ENCODE measurements at places on chromosomes 3 and 15.

DNA sequence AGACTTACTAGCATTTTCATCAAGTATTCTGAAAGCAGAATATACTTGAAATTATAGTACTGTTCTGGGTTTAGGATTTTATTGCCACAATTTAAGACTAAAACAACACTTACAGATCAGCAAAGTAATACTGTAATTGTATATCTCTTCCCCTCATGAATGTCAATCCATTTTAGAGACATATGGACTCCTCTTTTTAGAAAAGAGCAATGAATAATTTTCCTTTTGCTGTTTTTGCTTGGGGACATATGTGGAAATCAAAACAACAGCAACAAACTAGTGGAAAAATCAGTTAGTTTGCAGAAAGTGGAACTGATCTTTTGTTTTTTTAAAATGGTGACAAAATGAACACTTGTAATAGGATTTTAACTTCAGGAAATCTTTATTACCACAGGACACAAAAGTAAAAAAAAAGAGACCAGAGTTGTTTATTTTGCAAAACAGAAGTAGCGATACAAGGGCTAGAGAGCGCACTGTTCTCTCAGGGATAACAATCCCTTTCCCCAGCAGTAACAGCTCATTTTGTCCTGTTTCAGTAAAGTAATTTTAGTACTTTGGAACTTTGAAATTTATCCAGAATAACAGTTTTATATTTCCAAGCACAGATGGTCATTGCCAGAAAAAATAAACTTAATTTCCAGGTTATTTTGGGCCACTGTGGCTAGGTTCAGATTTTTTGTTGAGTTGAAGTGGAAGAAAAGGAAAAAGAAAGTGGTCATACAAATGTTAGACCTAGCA is 17.1 kb downstream of the LEKR1 start:
- no peak for DNase-seq

GRCh38 chr15:36756707-36757106 is 177.3 kb downstream of the CDIN1 start:
- no peak for DNase-seq

GRCh38 chr3:161551697-161552096 is 55.1 kb downstream of the OTOL1 start:
- DNase-seq, result no peak

- DNase-seq, result no peak
Measured at GRCh38 chr3:15405448-15406050, 21.8 kb downstream of the METTL6 start.

GRCh38 chr15:65217526-65218482 is 6.5 kb upstream of the CILP start:
- no peak for DNase-seq

GRCh38 chr3:197487911-197488391 is 67.8 kb downstream of the BDH1 start:
- DNase-seq, result no peak

GRCh38 chr15:76791511-76791910 is 113.6 kb downstream of the SCAPER start:
- no peak for DNase-seq

- no peak for DNase-seq
Measured at GRCh38 chr3:29627136-29628117, 346.6 kb downstream of the RBMS3 start.

GRCh38 chr3:183524476-183524875 is 31.0 kb downstream of the KLHL6 start:
- DNase-seq, result no peak

DNA sequence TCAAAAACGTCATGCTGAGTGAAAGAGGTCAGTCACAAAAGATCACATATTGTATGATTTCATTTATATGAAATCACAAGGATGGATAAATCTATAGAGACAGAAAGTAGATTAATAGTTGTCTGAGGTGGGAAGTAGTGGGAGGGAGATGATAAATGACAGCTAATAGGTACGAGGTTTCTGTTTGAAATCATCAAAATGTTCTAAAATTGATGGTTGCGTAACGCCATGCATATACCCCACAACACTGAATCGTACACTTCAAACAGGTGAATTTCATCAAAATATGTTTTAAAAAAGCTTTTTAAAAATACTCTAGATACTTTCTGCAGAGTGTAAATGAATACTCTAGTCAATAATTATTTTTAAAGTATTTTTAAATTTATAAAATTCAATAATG is 303.0 kb upstream of the STAC start:
- no peak for DNase-seq

DNA sequence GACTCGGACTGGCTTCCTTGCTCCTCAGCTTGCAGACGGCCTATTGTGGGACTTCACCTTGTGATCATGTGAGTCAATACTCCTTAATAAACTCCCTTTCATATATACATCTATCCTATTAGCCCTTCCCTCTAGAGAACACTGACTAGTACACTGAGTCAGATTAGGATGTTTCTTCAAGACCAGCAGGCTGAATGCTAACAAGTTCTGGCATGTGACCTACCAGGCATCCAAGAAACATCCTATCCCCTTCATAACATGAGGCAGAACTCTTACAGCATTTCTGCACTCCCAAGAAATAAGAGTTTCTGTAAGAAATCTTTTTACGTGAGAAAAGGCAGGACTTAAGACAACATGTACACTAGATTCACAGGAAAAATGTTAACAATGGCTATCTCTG is 9.3 kb downstream of the CFAP92 start:
- no peak for DNase-seq

GRCh38 chr3:123935830-123936229 is 25.2 kb downstream of the CCDC14 start:
- DNase-seq, result no peak

GRCh38 chr3:12727937-12728336 is 31.1 kb downstream of the TMEM40 start:
- DNase-seq, result no peak

DNA sequence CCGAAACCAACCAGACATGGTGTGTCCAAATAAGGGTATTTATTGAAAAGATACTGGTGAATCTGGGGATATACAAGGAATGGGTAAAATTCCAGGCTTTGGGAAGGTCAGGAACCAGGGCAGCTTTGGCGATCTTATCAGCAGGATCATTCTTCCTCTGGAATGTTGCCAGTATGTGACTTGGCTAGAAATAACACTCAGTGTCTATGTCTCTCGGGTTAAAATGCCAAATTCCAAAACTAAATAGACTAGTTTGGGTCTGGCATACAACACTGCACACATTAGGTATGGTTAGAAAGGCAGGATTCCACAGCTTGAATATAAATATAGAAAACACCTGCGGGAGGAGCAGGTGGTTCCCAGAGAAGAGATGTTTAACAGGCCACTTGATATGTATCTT is 220.2 kb upstream of the CD96 start:
- DNase-seq, result no peak

- no peak for DNase-seq
Measured at GRCh38 chr3:142915636-142916035, 26.8 kb upstream of the PCOLCE2 start.

GRCh38 chr15:94671858-94672532 is 440.6 kb downstream of the MCTP2 start:
- no peak for DNase-seq

DNA sequence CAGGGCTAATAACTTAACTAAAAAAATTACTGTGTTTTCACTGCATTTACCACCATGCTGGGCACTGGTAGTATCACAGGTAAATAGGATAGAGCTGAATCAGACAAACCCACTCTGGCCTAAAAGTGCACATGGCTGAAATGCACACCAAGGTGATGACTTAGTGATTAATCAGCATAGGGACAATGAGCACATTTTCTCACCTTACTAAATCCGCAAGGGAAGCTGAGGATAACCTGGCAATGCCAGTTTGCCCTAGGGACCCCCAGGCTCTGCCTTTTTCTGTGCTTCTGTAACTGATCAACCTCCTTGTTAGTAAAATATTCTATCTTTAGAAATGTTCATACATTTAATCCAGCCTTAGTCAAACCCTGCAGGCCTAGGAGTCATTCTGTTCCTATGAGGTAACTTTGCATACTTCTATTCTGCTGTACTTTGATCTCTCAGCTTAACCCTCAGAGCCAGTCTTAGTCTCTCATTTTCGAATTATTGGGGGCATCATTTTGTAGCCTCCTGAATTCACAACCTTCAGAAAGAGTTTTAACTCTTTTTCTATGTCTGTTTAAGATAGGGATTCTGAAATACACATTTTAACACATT is 562.9 kb upstream of the KCNMB2 start:
- no peak for DNase-seq

DNA sequence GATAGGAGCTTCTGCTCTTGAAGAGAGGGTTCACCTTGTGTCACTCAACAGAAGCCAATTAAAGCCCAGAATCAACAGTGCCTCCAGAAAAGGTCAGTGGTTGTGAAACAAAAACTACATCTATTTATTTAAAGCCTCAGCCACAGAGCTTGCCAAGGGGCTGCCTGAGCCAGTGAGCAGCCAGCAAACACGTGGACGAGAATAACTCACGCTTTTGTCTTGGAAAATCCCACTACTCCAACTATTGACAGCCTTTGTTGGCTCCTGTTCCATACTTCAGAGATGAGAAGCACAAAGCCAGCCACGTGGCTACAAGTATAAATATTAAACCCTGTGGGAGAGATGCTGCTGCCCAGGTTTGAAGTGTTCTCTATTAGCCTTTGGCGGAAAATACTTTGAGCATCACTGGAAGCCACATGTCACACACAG is 10.3 kb downstream of the GPR156 start:
- DNase-seq, result no peak

DNA sequence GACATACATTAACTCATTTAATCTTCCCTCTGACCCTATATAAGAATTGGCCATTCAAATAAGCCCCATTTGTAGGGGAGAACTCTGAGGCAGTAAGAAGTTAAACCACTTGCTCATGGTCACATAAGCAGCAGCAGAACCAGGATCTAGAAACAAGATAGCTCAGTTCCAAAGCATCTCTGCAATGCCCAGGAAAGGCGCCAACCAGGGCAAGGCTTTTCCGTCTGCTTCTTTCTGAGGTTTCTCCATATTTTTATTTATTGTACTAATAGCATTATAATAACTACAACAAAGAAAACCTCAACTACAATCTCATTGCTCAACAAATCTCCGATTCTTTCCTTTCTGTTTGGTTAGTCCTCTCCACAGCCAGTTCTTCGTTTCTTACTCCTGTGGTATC is 4.3 kb upstream of the UBE2E2 start:
- DNase-seq, result no peak

DNA sequence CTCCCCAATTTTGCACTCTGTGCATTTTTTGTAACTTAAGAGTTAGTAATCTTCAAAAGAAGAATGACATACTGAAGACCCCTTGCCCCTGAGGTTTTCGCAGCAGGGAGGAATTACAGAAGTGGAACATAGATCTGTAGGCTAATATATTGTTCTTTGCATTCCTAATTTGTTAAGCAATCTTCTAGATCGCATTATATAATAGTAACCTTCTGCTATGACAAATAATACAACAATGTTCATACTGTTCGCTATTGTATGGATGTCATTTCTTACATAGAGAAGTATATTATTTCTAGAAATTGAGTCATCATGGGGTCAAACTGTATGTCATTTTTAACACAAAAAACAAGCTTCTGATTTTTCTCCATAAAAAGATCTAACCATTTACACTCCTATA is 95.8 kb upstream of the TGFBR2 start:
- no peak for DNase-seq

GRCh38 chr3:162262129-162262528 is 765.5 kb downstream of the OTOL1 start:
- DNase-seq, result no peak

- DNase-seq, result no peak
Measured at GRCh38 chr3:10116138-10116460, 624 bp downstream of the BRK1 start.

GRCh38 chr3:23960649-23961048 is 15.6 kb downstream of the NR1D2 start:
- DNase-seq, result no peak

DNA sequence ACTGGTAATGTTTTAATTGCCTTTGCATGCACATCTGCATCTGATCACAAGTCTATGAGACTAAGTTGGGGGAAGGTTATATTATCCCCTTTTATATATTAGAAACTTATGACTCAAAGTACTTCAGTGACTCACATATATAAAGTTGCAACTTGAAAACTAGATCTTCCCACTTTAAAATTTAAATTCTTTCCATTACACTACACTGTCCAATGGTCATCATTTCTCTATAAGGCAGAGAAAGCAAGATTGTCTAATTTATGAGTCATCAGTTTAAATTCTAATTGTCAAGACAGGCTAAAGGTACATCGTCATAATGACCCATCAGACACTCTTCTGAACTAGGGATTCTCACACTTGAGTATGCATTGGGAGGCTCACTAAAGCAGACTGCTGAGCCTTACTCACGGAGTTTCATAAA is 37.9 kb downstream of the CPA3 start:
- no peak for DNase-seq

DNA sequence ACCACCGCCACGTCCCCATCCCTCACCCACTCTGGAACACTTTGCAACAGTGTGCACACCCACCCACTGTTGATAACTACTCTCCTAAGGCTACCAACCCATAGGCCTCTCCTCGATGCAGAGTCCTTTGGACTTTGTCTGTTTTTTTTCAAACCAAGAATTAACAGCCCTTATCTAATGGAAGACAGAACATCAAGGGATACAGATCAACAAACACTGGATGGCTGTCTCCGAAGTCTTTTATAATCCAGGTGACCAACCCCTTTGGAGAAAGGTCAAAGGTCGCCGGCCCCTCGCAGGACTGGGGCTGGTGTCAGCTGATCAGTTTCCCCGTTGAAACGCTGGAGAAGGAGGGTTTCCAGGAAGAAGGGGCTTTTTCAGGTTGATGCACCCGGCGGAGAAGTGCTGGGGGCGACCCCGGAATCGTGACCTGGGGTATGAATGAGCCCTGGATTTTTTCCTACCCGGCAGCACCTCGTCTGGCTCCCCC is 532 bp downstream of the B4GALT4 start:
- DNase-seq, result no peak

- no peak for DNase-seq
Measured at GRCh38 chr3:52345521-52346109, 29.5 kb downstream of the DNAH1 start.

DNA sequence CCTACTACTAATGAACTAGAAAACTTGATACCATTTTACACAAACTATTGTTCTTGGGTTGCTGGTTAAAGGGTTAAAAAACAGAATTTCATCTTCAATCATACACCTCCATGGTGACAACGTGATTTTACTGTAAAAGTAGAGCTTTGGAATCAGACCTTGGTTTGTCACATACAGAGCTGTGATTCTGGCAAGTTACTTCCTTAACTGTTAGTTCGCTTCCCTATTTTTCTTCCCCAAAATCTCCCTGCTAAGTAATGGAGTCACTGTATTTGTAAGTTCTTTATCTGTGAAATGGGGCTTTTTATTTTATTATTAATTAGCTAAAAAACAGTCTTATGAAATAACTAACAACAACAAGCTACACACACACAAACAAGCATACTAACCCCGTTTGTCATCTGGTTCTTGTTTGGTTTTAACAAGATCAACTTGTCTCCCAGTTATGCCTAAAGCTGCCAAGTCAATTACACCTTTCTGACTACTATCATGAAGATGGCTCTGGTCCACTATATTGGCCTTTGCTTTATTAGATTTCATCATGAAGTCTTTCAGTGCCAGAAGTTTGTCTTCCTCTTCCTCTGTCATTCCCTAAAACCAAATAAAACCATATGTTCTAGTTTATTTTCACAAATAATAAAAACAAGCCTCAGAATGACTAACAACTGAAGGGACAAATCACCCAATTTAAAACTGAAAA is 38.6 kb downstream of the PIK3R4 start:
- DNase-seq, result no peak

GRCh38 chr15:49441356-49441755 is 18.3 kb downstream of the FGF7 start:
- DNase-seq, result no peak

- DNase-seq, result no peak
Measured at GRCh38 chr3:167798443-167798842, 62.9 kb downstream of the SERPINI1 start.
